ENCODE measurements at places on chromosomes 7 and 10.

GRCh38 chr10:54682554-54682953 lies 118.5 kb downstream of the PCDH15 start:
- no peak for DNase-seq

DNA sequence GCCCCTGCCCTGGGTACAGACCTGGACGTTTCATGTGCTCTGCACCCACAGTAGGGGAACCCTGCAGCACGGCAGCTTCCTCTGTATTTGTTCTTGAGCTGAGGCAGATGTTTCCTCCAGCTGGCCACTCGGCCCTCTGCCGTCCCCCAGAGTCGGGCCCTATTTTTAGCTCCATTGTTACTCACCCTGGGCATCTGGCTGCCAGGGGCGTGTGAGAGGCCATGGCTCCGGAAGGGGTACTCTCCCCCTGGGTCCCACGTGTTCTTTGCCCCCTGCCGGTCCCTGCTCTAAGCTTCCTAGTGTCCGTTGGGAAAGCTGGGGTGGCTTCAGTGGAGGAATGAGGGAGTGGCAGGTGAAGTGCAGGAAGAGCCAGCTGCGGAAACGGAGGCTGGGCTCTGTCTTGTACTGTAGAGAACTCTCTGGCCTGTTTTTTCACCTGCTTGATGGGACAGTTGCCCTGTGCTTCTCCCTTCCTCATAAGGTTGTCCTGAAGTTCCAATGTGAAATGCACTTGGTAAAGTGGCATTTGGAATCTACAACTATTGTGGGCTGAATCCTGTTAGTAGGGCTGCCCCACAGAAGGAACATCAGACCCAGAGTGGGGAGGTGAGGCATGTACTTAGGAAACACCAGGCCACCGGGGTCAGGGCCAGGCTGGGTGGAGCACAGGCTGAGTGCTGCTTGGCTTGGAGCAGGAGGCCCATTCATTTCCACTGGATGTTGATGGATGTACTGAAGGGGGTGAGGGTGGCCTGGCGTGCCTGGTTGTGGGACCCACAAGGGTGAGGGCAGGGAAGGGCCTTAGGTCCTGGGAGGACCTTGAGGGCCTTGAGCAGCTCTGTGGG lies 30.6 kb downstream of the PALD1 start:
- no peak for DNase-seq

- DNase-seq, result no peak
Observed at GRCh38 chr7:140054751-140055150, 8.0 kb downstream of the PARP12 start.

DNA sequence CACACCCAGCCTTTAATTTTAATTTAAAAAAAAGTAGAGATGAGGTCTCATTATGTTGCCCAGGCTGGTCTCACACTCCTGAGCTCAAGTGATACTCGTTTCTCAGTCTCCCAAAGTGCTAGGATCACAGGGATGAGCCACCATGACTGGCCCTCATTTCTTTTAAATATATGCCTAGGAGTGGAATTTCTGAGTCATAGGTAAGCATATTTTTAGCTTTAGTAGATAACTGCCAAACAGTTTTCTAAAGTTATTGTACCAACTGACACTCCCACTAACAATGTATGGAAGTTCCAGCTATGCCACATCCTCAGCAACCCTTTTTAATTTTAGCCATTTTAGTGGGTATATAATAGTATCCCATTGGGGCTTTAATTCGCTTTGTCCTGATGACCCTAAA lies 13.8 kb upstream of the PPIF start:
- no peak for DNase-seq

DNA sequence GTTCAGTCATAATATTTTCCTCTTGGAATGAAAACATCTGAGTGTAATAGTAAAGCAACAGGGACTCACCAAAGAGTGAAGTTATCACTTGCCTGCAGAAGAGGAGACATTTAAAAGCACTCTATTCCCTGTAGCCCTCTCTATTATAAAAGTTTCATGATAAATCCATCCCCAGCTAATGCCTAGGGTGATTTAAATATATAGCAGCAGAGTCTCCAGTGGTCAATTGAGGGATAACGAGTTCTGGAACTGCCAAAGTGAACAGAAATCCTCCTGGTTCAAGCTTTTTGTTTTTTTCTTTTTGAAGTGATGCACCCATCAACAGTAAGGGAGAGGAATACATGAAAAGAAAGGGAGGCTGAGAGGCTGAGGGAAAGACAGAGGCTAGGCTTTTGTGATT lies 87.3 kb downstream of the EVX1 start:
- no peak for DNase-seq

DNA sequence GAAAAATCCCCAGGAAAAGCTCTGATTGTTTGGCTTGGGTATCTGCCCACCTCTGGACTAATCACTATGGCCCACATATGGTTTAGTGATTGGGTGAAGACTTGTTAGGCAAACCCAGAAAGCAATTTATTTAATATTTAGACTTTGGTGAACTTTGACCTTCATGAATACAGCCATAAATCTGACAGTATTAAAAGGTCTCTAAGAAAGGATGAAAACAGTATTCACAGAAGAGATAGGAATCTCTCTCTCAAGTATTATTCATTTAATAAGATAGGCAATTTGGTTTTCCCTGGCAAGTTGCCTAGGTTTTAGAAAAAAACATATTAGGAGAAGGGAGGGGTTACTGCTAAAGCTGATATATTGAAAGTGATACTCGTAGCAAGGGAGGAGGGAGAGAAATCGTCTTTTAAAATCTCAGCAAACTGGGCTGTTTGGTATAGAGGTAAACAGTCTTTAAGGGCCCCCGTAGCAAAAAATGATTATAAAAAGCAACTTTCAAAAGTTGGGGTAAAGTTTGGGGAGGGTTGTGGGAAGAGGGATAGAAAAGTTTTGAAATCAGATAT lies 57.1 kb downstream of the LSMEM1 start:
- DNase-seq, result no peak

GRCh38 chr7:112938863-112939573 lies 147.6 kb downstream of the GPR85 start:
- no peak for DNase-seq

GRCh38 chr7:44748948-44749731 lies 493 bp downstream of the ZMIZ2 start:
- no peak for DNase-seq

DNA sequence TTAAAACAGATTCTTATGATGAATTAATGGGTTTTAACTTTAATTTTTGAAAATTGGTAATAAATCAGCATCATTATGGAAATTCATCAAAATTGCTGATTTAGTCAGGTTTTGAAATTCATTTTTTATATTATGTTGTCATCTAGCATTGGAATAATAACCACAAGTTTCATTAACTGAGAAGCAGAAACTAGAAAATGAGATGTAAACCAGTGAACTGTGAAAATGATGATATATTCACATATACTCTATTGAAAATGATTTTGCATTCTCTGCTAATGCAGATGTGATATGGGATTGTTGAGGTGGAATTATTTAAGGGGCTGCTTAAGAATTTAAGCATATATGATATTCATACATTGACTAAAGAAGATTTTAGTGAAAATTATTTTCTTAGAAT lies 316.1 kb upstream of the FZD1 start:
- no peak for DNase-seq

DNA sequence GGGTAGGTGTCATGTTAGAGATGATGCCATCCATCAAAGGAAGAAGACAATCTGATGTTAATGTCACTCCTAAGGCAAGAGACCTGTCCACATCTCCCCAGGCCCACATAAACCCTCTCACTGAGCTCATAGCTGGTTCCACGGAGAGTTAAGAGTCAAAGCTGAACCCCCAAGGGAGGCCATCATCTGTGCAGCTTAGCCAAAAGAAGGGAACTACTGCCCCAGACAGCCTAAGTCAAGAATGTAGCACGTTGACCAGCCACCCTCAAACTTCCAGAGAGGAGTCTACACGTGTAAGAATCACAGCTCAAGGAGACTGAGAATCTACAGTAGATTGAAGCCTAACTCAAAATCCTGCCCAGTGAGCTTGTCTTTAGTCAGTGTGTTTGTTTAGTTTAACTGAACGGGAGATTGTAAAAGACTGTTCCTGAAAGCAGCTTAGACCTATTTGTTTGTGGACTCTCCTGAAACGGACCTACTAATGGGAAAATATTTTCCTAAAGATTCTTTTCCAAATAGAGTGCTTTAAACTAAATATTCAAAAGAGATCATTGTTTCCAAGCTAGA lies 192.7 kb upstream of the NFE2L3 start:
- no peak for DNase-seq

GRCh38 chr10:83943920-83944319 lies 195.4 kb upstream of the GHITM start:
- no peak for DNase-seq

DNA sequence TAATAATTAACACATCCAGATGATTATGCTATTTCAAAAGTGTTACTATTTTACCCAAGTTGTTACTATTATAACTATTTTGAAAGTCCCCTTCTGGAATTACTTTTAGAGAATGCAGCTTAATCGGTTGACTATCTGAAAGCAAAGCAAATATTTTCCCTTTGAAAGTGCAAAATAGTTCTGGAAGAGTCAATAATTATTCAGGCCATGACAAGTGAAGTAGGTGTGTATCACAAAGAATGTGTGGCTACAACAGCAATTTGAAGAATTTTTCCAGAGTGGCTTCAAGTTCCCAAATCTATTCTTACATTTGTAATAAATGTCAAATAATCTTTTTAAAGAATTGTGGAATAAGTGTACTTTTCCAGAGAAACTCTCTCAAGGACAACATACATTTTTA lies 42.8 kb downstream of the RNLS start:
- no peak for DNase-seq

- DNase-seq, result no peak
Observed at GRCh38 chr7:36469236-36469635, 79.6 kb downstream of the ANLN start.

- no peak for DNase-seq
Observed at GRCh38 chr10:10020945-10021344, 996.7 kb upstream of the CELF2 start.

DNA sequence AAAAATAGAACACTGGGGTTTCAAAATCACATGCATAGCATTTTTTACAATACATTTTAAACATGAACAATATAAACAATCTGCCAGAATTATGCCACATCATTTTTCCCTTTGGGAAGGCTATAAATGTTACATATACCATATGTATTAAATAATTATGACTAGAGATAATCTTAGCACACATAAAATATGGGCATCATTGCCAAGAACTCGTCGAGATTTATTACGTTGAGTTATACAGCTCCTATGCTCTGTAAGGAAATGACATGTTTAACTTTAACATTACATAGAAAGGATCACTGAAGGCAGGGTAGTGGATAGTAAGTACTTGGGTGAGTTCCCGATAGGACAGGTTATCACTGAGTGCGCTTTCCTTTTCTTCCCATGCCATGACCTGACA lies 267.8 kb downstream of the PARD3 start:
- no peak for DNase-seq

- no peak for DNase-seq
Observed at GRCh38 chr7:157993406-157994105, 594.1 kb downstream of the PTPRN2 start.

- DNase-seq, result no peak
Observed at GRCh38 chr10:85598646-85599045, 767.9 kb downstream of the GRID1 start.

- DNase-seq, result peak; percentile 36
Observed at GRCh38 chr7:23680414-23681405, 711 bp downstream of the FAM221A start.

- peak; percentile 31 for DNase-seq
Observed at GRCh38 chr10:129963641-129964501, at the start of gene EBF3. Gene EBF3, minus strand, starts transcription at chr10:129964274. Its CDS starts 506 bp downstream, at chr10:129963768.

DNA sequence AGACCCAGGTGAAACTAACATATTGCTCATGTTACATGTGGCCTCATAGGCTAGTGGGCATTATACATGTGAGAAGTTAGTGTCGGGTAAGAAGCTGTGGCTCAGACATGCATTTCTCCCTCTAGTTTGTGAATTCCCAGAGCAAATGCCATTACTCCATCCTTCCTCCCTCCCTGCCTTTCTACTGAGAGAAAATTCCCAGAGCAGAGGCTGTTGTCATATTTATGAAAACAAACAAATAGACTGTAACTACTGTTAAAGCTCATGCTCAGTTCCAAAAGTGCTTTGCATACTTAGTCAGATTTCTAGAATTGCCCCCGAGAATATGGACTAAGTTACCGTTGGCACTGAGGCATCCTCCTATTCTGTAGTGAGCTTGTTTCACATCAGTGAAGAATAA lies 29.0 kb downstream of the ZNRF2 start:
- DNase-seq, result no peak

GRCh38 chr10:117352724-117353123 lies 22.5 kb downstream of the PDZD8 start:
- DNase-seq, result no peak

DNA sequence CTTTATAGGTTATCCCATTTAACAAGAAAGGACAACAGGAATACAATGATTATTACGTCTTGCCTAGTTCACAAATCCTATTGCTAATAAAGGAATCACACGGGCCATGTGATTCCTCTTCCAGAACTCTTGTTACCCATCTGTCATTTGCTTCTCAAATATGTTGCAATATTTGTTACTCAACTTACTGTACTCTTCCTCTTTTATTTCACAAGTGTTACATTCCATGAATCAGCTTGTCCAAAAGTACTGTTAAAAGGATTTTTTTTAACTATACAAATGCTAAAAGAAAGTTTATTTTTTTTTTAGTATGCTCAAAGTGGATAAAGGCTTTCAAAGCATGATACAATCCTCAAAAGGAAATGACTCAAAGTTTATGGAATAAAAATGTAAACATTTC lies 3.9 kb upstream of the CD36 start:
- DNase-seq, result no peak

DNA sequence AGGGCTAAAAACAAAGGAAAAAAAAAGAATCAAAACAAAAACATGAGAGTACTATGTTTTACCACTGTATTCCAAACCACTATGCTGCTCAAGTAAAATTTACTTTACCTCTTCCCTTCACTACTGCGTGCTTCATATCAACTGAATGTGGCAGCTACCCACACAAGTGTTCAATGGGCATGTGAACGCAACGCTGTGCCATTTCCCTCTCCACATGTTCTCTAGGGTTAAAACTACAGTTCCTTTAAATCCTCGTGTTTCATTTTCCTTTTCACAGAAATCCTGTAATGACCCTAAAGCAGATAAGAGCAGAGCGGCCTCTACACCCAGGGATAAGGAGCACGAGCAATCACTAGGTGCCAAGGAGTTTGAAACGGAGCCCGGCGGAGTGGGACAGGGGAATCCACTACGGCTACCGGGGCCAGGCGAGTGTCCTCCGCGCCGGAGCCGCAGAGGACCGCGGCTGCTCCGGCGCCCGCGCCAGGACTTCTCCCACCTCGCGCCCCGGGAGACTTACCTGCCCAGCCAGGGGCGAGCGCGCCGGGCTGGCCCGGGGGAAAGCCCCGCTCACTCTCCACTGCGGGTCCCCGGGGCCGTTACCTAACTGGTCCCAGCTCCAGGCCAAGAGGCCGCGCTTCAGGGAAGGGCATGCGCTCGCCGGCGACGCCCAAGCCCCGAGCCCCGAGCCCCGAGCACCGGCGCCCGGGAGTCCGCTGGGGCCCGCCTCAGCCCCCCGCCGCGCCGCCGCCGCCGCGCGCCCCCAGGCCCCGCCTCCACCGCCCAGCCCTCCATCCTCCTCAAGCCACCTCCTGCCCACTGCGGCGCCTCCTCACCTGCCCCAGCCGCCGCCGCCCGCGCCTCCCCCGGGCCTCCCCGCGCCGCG lies 711 bp downstream of the NAMPT start:
- DNase-seq, result peak; percentile 20

GRCh38 chr7:45986355-45987298 lies 65.6 kb upstream of the IGFBP3 start:
- DNase-seq, result no peak

Measured in activated CD4-positive, alpha-beta T cell treated with anti-CD3 and anti-CD28 coated beads, Interleukin-2, amount 50 U/mL, for 1 hour (primary cell).